Suppressor macrophage (primary cell): ENCODE measurements at places on chromosomes 13 and 19.

- no peak for DNase-seq
Observed at GRCh38 chr13:114298866-114299265, 15.4 kb upstream of the CHAMP1 start.

DNA sequence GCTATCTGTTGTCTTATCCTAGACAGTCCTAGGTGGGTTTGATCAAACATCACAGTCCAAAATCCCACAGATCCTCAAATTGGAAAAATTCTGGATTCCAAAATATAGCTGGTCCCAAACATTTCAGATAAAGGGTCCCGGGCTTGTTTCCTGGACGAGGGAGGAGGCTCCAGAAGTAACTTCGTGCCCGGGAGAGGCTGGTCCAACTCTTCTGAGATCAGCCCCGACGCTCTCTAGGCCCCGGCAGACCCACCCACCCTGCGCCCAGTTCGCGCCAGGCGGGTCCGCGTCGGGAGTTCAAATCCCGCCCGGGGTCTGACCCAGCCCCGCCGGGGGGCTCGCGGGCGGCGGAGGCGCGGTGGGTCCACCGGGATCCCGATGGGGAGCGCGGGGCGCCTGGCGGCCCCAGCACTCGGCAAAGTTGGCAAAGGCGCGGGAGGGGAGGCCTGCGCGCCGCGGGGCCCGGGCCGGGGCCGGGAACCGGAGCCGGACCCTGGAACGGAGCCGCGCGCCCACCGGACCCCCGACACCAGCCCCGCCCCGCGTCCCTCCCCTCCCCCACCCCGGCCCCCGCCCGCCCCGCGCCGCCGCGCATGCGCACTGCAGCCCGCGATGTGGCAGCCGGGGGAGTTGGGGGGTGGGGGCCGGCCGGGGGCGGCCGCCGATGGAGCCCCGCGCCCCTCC is 513 bp downstream of the MIER2 start:
- DNase-seq = peak; percentile 28

DNA sequence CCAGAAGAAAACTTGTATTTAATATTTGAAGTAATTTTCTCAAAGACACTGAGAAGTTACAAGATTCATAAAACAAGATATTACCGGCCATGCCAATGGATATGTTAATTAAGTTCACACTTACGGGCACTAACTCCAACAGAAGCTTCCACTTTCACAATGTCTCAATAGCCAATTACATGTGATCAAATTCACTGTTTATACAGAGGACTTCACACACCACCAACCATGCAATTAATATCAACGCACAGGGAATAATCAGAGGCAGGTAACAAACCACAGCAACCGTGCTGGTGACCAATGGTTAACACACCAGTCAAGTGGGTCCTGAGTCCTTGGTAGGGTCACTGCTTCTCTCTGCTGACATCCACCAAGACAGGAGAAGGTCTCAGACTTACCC is 5.9 kb upstream of the ACOD1 start:
- no peak for DNase-seq

GRCh38 chr13:50152224-50152623 is 137.0 kb downstream of the KCNRG start:
- no peak for DNase-seq
